T-cell (primary cell): ENCODE measurements at places on chromosomes 3 and 15. TPM values are rescaled to one million over a fixed set of nuclear protein-coding genes. Genes with fewer than 3 reads are reported as not detected.

DNA sequence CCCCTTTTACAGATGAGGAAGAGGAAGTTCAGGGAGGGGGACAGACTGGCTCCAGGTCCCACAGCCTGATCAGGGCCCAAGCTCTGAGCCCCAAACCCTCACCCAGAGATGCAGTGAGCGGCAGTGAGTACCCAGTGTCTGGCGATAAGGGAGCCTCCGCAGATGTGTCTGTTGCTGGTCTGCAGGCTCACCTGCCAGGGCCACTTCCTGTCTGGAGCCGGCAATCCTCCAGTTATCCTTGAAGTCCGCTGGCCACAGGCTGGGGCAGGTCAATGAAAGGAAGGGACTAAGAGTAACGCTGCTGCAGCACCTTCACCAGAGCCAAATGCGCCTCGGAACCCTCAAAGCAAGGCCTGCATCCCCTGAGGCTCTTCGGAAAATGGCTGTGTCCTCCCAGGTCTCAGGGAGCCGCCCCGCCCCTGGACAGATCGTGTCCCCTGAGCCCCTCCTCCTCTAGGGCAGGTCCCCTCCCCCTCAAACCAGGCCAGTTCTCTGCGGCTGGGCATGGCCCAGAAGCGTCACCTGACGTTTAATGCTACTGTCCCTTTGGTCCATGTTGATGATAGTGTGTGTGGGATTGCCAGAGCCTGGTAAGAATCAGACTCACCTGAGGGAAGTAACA is 51.5 kb downstream of the MYL3 start:
- H3K36me3 ChIP-seq: no peaks in the 10 kb centered on the region
- no peak overlapping the region for H3K27ac ChIP-seq
- peaks cover 9% of the 10 kb centered on the region for H3K27me3 ChIP-seq
- peaks cover 15% of the 10 kb centered on the region for H3K4me1 ChIP-seq

The LARP6 gene
- not detected for total RNA-seq

The SPESP1 gene
- 0.64 TPM for total RNA-seq

DNA sequence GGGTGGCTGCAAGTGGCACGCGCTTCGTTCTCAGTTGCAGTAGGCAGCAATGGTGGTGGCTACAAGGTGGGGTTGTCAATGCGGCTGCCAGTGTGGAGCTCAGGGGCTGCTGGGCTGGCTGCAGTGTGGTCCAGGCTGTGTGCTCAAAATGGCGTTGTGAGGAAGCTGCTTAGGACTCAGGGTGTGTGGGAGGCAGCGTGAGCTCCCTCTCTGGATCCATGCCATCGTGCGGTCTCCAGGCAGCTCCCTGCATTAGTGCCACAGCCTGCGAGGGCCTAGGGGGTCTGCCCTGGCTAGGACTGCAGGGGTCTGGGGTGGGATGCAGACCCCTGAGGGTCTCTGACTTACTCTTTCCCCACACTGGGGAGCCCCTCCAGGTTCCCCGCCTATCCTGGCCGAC is 397.2 kb downstream of the OCA2 start:
- H3K27me3 ChIP-seq: no peaks in the 10 kb centered on the region
- no peak overlapping the region for H3K27ac ChIP-seq
- no peaks in the 10 kb centered on the region for H3K4me1 ChIP-seq
- no peaks in the 10 kb centered on the region for H3K36me3 ChIP-seq
- no peak overlapping the region for H3K4me3 ChIP-seq
- no peak for DNase-seq

The ITPKA gene
- total RNA-seq: not detected

GRCh38 chr15:85583923-85584390 is 203.6 kb downstream of the AKAP13 start:
- H3K36me3 ChIP-seq: peaks cover 4% of the 10 kb centered on the region
- peak overlapping the region; percentile 55 for H3K4me3 ChIP-seq
- H3K4me1 ChIP-seq: peaks cover 45% of the 10 kb centered on the region
- H3K27ac ChIP-seq: peak overlapping the region; percentile 93
- DNase-seq: peak; percentile 12
- no peaks in the 10 kb centered on the region for H3K27me3 ChIP-seq

- DNase-seq: no peak
- no peaks in the 10 kb centered on the region for H3K4me1 ChIP-seq
- H3K36me3 ChIP-seq: no peaks in the 10 kb centered on the region
- no peaks in the 10 kb centered on the region for H3K27me3 ChIP-seq
Observed at GRCh38 chr3:23712656-23713559, 92.8 kb upstream of the UBE2E1 start.

The PLS1 gene
- total RNA-seq: 3.6 TPM

GRCh38 chr3:162738784-162739183 is 1242.2 kb downstream of the OTOL1 start:
- no peaks in the 10 kb centered on the region for H3K4me1 ChIP-seq
- no peak for DNase-seq
- H3K27ac ChIP-seq: no peak overlapping the region
- no peaks in the 10 kb centered on the region for H3K27me3 ChIP-seq
- no peaks in the 10 kb centered on the region for H3K36me3 ChIP-seq

The PLCD1 gene
- 31.3 TPM for total RNA-seq

DNA sequence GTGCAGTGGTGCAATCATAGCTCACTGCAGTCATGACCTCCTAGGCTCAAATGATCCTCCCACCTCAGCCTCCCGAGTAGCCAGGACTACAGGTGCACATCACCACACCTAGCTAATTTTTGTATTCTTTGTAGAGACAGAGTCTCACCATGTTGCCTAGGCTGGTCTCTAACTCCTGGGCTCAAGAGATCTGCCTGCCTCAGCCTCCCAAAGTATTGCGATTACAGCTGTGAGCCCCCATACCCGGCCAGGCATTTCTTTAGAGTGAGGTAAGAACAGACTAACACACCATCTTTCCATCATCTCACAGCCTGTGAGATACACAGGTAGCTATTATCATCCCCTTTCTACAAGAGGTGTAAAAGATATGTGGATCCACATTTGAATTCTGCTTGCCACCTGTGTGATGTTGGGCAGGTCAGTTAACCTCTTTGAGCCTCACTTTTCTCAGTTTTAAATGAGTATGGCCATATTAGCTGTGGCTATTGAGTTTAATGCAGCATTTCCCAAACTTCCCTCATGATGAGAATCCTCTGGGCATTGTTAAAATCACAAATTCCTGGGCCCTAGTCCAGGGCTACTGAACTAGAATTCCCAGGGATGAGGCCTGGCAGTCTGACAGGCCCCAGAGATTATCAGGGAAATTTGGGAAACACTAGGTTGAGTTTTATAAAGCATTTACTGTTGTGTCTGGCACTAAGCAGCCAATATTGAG is 46.0 kb downstream of the ANP32A start:
- no peak overlapping the region for H3K27ac ChIP-seq
- no peaks in the 10 kb centered on the region for H3K4me1 ChIP-seq
- no peak for DNase-seq

DNA sequence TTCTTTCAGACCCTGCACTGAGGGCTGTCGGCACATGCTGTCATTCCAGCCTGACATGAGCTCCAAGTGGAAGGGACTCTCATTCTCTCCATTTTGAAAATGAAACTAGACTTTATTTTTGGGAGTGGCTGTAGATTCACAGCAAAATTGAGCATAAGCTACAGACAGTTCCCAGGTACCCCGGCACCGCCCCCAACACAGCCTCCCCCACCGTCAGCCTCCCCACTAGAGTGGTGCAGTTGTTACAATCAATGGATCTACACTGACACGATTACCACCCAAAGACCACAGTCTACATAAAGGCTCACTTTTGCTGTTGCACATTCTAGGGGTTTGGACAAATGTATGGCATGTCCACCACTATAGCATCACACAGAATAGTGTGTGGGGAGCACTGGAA is 29.5 kb upstream of the FGD5 start:
- no peak overlapping the region for H3K4me3 ChIP-seq
- DNase-seq: no peak
- H3K36me3 ChIP-seq: no peaks in the 10 kb centered on the region
- H3K27me3 ChIP-seq: peaks cover 34% of the 10 kb centered on the region

The HIGD2B gene
- 0.45 TPM for total RNA-seq

- no peak overlapping the region for H3K27ac ChIP-seq
- no peak overlapping the region for H3K4me3 ChIP-seq
- DNase-seq: no peak
- no peaks in the 10 kb centered on the region for H3K4me1 ChIP-seq
- H3K27me3 ChIP-seq: peaks cover 14% of the 10 kb centered on the region
Observed at GRCh38 chr3:10867384-10867783, 51.4 kb downstream of the SLC6A11 start.

GRCh38 chr3:54188176-54188791 is 65.9 kb downstream of the CACNA2D3 start:
- H3K4me3 ChIP-seq: no peak overlapping the region
- H3K4me1 ChIP-seq: no peaks in the 10 kb centered on the region
- no peak for DNase-seq
- no peak overlapping the region for H3K27ac ChIP-seq
- no peaks in the 10 kb centered on the region for H3K36me3 ChIP-seq
- no peaks in the 10 kb centered on the region for H3K27me3 ChIP-seq

DNA sequence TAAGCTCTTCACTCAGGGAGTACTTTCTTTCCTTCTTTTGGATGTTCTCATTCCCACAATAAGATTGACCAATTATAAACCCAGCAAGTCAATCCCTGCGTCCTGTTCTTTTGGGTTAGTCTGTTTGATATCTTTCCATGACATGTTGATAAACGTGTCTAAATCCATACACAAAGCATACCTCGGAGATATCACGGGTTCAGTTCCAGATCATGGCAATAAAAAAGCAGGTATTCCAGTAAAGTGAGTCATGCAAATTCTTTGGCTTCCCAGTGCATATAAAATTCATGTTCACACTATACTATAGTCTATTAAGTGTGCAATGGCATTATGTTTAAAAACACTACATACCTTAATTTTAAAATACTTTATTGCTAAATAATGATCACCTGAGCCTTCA is 667.7 kb downstream of the MAGI1 start:
- H3K4me3 ChIP-seq: no peak overlapping the region
- DNase-seq: no peak
- no peak overlapping the region for H3K27ac ChIP-seq
- no peaks in the 10 kb centered on the region for H3K27me3 ChIP-seq
